Stimulated activated CD8-positive, alpha-beta memory T cell treated with anti-CD3 and anti-CD28 coated beads, Interleukin-7, amount 100 ng/mL, for 1 hour (primary cell): ENCODE measurements at places on chromosomes 2 and 18.

DNA sequence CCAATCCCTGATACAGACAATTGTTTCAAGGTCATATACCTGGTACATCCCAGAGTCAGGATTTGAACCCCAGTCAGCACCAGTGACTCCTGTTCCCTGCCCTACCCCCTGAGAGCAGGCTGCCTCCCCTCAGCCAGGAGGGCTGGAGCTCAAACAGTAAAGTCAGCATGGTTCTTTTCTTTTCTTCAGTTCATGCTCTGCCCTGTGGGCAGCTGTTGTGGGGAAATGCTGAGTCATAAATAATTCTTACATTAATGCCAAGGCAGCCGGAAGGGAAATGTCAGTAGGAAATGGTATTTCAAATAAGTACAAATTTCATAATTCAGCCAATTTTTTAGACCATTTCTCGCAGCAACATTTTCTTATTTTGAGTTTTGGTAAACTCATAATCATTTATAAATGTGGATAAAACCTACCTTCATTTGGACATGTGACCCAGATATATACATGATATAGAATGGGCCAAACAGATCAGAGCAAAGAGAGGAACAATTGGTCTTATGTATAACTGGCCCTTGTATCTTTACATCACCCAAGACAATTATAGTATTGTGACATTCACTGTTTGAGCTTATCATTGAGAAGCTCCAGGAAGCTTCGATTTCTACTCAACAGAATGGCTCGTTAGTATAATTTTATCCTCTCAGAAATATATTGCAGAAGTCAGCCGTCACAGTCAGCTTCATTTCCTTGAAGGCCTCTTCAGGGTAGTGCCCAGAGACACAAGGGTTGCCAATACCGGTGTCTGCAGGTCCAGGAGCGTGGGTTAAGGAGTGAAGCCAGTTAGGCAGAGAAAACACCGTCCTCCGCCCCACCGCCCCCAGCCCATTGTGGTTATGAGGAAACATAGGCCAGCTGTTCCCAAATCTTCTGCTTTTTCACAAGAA is 28.0 kb upstream of the SCYGR1 start:
- no peak for DNase-seq

- DNase-seq, result no peak
Observed at GRCh38 chr2:127108090-127108523, 1.2 kb upstream of the BIN1 start.

- DNase-seq, result no peak
Observed at GRCh38 chr2:156306821-156307220, 25.7 kb downstream of the NR4A2 start.

- no peak for DNase-seq
Observed at GRCh38 chr18:34061226-34061625, 163.5 kb downstream of the NOL4 start.

GRCh38 chr2:114609801-114610200 is 167.4 kb downstream of the DPP10 start:
- no peak for DNase-seq

GRCh38 chr2:3986530-3987258 is 283.3 kb downstream of the DCDC2C start:
- DNase-seq, result no peak

DNA sequence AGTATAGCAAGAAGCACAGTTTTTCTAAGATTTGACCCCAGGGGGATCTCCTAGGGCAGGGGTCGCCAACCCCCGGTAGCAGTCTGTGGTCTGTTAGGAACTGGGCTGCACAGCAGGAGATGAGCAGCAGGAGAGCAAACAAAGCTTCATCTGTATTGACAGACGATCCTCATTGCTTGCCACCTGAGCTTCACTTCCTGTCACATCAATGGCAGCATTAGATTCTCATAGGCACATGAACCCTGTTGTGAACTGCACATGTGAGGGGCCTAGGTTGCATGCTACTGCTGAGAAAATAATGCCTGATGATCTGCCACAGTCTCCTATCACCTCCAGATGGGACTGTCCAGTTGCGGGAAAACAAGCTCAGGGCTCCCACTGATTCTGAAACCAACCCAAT is 136.2 kb downstream of the RGPD3 start:
- no peak for DNase-seq

GRCh38 chr18:23487738-23488570 is 15.4 kb upstream of the RMC1 start:
- no peak for DNase-seq

GRCh38 chr2:219727771-219728429 is 100.5 kb downstream of the SLC4A3 start:
- no peak for DNase-seq

DNA sequence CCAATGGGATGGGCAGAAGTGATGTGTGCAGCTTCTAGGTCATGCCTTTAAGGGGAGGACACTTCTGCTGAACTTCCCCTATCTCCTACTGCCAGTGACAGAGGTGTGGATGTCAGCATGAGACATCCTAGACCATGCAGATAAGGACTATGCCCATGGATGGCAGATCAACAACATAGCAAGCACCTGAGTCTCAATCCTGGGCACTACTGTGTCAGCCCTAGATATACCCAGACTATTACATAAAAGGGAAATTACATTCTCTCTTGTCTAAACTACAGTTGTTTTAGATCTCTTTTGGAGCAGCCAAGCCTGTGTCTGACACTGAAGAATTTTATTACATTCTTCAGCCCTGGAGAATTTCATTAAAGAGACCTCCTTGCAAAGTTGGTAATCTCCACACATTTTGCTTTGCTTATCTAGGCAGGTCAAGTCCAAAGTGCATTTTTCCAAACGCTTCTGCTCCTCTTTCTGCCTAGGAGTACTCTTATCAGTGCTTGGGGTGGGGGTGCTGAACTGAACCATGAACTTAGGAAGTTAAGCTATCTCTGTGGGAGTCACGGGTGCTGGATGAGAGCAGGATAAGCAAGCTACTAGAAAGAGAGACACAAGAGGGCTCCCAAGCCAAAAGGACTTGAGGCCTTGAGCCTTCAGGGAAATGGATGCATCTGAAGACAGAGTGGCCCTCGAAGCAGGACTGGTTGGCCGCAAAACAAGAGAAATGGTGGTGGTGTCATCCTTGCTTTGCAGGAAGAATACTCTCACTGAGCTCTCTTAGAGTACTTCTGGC is 95.2 kb upstream of the SPRED2 start:
- DNase-seq, result no peak

GRCh38 chr2:223508372-223508771 is 93.8 kb downstream of the SCG2 start:
- no peak for DNase-seq

DNA sequence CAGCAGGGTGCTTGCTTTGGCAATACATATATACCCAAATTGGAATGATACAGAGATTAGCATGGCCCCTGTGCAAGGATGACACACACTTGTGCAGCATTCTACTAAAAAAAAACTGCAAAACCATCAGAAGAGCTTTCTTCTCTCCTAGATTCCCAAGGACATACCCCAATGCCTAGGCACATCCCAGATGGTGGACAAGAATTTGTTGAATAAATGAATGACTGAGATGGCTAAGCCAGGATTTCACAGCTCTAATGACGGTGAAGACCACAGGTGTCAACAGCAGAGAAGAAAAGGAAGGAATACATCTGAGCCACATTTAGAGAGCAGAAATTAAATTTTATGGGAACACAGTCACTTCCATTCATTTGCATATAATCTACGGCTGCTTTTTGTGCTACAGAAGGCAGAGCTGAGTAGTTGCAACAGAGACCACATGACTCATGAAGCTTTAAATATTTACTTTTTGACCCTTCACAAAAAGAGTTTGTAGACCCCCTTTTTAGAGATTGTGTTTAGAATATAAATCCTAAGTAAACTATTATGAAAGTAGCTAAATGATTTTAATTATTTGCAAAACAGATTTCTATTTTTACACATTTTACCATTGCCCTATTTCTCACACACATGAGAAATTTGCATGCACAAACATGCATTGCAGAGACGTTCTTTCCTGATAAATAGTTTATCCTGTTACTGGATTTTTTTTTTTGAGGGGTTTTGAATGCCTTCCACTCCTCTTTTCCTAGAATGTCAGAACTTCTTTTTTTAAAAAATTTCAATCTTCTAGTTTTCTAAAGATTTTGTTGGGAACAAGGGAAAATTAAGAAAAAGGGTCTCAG is 119.0 kb downstream of the PMAIP1 start:
- DNase-seq, result no peak

GRCh38 chr2:239911641-239912071 is 113.5 kb downstream of the NDUFA10 start:
- no peak for DNase-seq

DNA sequence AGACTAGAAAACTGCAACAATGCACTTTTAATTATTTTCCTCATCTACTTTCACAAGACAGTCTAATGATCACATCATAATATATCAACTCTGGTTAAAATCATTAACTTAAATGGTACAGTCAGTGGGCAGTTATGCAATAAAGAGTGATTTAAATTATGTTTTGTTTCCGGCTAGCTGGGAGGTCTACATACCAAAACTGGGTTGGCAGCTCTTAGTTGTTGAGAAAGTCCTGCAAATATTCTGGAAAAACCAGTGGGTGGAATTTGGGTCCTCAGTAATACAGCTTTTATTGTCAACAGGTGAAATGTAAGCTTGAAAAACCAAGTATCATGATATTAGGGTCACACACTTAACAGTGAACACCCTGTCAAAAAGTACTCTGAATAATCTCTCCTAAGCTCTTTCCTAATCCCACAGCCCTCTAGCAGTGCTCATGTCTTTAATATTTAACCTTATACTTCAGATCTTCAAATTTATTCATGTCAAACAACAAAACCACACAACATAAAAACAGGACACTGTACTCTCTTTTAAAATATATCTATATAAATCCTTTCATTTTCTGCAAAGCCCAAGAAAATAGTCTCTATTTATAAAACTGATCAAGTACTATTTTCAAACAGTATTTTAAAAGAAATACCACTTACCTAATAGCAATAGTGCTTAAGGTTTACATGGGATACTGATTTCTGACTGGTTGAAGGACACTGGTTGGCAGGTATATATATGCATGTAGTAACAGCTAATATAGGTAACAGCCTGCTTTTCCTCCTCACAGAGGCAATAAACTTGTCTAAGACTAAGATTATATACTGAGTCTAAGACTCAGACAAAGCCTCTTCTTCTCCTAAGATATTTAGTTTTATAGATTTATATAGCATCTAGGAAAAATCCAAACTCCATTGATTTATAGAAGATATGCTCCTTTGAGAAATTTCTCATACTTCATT is 103.8 kb downstream of the GAREM1 start:
- no peak for DNase-seq

- DNase-seq, result no peak
Observed at GRCh38 chr2:168998609-168999211, 32.4 kb downstream of the ABCB11 start.

GRCh38 chr18:27005589-27005988 is 140.1 kb upstream of the AQP4 start:
- no peak for DNase-seq

DNA sequence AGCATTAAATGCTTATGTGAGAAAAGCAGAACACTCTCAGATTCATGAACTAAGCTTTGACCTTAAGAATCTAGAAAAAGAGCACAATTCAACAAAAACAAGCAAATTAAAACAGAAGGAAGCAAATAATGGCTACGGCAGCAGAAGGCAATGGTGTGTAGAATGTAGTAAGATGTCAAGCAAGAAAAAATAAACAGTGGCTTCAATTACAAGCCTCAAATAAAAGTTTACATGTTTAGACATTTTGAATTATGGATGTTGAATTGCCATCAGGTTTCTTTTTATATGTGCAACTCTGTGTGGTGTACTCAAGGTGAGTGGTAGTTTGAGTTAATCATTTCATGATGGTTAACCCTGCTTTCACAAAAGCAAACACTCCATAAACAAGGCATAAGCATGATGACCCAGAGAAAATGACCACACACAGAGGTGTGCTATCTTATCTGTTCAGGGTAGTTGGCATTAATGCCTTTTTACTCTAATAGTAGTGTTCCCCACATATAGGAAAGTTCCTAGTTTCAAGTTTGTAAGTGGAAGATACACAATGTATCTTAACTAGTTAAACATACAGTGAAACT is 207.1 kb downstream of the FIGN start:
- no peak for DNase-seq

GRCh38 chr2:110116033-110116710 is 550 bp upstream of the MALL start:
- no peak for DNase-seq

- DNase-seq, result no peak
Observed at GRCh38 chr2:192593561-192593960, 398.8 kb upstream of the TMEFF2 start.

GRCh38 chr2:190432567-190433231 is 24.5 kb downstream of the MFSD6 start:
- DNase-seq, result no peak

- no peak for DNase-seq
Observed at GRCh38 chr2:121955426-121955825, 200.0 kb downstream of the TSN start.

DNA sequence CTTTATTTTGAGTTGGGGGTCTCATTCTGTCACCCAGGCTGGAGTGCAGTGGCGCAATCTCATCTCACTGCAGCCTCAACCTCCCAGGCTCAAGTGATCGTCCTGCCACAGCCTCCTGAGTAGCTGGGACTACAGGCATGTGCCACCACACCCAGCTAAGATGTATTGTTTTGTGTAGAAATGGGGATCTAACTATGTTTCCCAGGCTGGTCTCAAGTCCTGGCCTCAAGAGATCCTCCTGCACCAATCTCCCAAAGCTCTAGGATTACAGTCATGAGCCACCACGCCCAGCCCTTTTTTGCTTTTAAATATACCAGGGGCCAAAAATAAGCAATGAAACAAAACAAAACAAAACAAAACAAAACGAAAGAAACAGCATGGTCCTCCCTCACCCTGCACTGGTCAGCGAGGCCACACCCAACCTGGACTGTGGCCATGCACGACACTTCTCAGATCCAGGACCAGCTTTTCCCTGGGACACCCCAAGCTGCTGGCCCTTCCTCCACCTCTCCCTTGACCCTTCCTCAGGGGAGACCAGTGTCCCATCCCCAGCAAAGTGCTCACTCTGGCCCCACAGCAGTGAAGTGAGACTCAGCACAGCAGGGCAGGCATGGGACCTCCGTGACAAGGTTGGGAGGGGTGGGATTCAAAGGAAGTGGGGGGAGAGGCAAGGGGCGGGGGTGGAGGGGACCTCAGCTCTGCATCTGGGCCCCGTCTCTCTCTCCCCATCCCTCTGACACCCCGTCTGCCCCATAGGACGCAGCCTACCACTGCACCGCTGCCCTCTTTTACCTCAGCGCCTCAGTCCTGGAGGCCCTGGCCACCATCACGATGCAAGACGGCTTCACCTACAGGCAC is 23.5 kb downstream of the MAL start:
- DNase-seq, result no peak
